ENCODE measurements at places on chromosomes 11 and 22.

GRCh38 chr11:9250139-9250582, 15.0 kb downstream of the DENND5A start:
- no peak for DNase-seq

- DNase-seq, result no peak
Observed at GRCh38 chr11:75797116-75797515, 17.9 kb upstream of the UVRAG start.

GRCh38 chr11:56910046-56910773, 78.5 kb upstream of the OR5AK2 start:
- DNase-seq, result no peak

DNA sequence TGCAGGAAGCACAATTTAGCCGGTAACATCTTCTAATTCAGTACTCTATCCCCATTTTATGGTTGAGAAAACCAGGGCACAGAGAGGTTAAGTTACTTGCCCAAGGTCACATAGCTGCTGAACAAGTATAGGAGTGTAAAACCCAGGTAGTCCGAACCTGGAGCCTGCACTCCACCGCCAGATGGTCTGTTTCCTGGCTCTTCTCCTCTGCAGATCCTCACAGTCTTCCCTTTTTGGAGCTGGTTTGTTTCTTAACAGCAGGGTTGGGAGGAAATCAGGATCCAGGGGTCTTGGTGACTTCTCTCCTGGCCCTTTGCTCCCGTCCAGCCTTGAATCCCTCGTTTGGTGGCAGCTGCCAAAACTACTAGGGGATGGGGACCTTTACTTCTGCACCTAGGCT, 12.0 kb downstream of the TSPAN18 start:
- DNase-seq, result no peak

All from suppressor macrophage treated with lipopolysaccharide for 1 hour (primary cell).